ENCODE measurements at places on chromosomes 16 and 17.

- DNase-seq: no peak
Observed at GRCh38 chr17:9389111-9389527, 186.5 kb downstream of the STX8 start.

- no peak for DNase-seq
Observed at GRCh38 chr16:50267651-50268050, 1.3 kb downstream of the ADCY7 start.

DNA sequence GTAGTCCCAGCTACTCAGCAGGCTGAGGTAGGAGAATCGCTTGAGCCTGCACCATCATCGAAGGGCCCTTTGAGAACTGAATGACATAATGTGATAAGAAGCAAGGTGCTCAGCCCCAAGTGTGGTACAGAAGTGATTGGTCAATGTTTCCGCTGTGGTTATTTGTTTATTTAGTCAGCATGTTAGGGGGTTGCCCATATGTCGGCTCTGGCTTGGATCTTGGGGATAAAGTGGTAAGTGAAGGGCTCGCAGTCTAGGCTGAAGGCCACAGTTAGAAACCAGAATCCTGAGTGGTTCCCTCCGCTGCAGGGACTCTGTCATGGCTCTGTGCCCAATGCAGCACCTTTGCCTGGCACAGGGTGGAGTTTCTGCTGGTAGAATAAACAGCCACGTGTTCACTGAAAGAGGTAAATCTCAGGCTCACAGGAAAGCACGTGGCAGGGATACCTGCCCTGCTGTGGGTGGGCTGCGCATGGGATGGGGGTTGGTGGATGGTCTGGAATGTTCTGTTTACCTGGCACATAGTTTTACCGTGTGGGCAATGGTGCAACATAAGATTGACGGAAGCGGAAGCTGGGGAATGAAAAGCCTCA is 35.4 kb downstream of the SYT17 start:
- DNase-seq: no peak

DNA sequence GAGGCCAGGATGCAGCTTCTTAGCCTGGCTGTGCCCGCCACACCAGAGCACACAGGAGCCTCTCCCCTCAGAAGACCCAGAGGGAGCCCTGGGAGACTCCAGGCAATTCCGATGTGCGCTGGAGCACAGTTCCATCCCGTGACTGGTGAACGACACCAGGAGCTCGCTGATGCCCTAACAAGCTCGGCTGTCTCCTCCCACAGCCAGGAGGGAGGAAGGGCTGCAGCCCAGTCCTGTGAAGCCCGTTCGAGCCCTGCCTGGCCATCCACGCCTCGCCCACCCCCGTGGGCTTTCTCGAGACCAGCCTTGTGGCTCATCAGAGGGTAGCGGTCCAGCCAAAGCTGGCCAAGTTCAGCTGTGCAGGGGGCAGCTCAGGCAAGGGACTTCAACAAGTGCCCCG is 21.8 kb upstream of the RASD1 start:
- DNase-seq: no peak

GRCh38 chr16:57876210-57876609 is 73.9 kb upstream of the KIFC3 start:
- no peak for DNase-seq

DNA sequence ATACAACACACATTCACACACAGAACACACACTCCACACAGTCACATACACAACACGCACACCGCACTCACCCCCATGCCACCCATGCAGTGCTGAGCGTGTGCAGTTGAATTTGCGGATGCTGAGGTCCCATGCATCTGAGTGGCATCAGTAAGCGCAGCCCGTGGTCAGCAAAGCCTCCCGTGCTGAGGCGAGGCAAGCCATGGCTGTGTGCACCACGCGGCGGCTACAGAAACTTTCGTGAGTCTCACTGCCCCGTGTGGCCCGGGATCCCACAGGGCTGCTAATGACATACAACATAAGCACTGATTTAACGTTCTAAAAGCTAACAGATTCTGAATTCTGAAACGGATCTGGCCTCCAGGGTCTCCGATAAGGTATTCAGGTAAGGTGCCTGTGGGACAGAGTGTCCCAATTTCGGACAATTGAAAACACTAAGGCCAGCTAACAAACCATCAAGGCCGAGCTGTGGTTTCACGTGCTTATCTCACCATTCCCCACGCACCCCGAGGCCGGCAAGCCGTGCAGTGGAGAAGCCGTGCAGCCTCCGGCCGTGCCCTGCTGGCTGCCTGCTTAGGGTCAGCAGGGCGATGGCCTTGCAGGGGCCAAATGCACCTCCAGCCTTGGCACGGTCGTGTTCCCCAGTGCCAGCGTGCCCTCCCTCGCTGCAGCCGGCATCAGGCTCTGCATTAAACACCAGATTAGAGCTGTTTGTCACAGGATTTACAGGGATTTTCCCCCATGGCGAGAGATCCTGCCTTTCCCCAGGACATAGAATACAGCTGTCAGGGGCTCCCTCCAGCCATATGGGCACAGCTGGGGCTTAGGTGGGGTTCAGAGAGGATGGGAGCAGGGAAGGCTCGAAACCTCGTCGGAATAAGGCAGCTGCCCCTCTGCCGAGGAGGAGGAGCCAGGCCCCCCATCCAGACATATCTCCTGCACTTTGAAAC is 191.7 kb downstream of the C16orf95 start:
- DNase-seq: no peak

- DNase-seq: no peak
Observed at GRCh38 chr17:61456688-61457225, 4.5 kb downstream of the TBX4 start.

- DNase-seq: no peak
Observed at GRCh38 chr16:71559855-71560254, 17.0 kb downstream of the TAT start.

GRCh38 chr17:44865231-44865660 is 17.6 kb downstream of the HIGD1B start:
- peak; percentile 41 for DNase-seq

DNA sequence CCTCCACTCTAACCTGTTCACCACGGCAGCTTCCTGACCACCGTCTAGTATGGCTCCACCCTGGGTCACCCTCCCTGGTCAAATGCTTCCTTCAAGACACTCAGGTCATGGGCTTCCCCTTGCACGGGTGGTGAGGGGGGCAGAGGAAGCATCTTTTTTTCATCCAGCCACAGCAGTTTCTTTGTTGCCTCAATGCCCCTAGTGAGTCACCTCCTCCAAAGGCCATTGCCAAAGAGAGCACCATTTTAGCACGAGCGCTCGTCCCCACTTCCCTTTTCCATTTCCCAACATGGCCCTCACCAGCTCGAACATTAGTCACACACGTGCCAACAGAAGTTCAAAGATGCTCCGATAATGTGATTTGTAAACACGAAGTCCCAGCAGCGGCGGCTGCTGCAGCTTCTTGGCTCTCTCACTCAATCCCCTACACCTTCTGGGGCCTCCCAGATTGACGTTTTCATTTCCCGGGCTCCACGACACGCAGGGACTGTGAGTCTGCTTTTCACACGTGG is 134.6 kb downstream of the GAS7 start:
- DNase-seq: no peak

GRCh38 chr17:11121341-11121985 is 119.5 kb upstream of the SHISA6 start:
- DNase-seq: no peak

DNA sequence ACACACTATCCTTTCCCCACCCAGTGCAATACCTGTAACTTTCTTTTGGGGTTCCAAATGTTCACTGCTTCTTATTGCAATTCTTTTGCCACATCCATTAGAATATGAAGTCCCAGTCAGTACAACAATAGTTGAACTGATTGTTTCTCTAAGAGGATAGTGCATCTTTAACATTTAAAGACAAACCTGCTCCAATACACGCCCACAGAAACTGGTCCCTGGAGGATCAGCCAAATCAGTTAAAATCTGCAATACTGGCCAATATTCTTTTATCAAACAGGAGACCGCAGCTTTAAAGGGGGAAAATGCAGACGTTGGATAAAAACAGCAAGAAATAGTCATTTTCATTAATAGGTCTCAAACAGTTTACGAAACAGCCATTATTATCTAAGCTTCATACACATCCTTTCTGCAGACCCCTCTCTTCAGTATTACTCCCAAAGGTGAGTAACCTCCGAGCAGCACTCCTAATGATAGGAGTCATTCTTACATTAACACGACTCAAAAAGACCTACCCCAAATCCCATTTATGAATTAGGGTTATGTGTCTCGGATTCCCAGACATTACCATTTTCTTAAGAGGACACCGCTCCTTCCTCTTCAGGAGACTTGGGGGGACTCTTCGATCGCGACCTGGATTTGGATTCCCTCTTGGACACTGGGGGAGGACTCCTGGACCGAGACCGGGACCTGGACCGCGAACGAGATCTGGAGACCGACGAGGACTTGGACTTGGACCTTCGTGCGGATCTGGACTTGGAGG is 1.4 kb downstream of the SRSF2 start:
- DNase-seq: no peak

DNA sequence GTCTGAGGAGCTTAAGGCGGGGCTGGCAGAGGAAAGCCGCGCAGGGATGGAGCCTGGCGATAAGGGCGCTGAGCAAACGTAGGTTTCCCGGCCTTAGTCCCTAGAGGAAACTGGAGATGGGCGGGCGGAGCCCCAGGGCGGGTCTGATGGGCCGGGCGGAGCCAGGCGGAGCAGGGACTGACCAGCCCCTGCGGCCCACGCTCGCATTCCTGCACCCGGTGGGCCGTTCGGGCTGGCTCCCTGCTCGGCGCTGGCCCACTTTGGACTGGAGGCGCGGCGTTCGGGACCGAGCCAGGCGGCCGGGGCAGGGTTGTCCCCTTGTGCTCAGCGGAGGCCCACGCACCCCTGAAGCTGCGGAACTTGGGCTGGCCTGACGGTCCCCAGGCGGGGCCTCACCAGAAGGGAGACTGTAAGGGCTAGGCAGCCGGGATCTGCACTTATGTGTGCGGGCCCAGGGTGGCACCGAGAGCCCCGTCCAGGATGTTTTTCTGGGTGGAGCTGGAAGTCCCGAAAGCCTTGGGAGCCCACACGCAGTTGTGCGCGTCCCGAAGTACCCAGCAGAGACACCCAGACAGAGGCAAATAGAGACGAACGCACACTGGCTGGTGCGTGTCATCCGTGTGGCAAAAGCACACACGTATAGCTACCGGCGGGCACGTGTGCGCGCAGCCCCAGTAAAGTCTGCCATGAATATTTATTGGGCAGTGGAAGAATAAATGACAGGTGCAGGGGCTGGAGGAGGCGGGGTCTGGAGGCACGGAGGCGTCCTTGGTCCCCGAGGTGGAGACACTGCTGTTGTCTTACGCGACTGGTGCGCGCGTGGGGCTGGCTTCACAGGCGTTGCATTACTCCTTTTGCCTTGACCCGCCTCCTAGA is 1.4 kb downstream of the PYDC1 start:
- DNase-seq: no peak

DNA sequence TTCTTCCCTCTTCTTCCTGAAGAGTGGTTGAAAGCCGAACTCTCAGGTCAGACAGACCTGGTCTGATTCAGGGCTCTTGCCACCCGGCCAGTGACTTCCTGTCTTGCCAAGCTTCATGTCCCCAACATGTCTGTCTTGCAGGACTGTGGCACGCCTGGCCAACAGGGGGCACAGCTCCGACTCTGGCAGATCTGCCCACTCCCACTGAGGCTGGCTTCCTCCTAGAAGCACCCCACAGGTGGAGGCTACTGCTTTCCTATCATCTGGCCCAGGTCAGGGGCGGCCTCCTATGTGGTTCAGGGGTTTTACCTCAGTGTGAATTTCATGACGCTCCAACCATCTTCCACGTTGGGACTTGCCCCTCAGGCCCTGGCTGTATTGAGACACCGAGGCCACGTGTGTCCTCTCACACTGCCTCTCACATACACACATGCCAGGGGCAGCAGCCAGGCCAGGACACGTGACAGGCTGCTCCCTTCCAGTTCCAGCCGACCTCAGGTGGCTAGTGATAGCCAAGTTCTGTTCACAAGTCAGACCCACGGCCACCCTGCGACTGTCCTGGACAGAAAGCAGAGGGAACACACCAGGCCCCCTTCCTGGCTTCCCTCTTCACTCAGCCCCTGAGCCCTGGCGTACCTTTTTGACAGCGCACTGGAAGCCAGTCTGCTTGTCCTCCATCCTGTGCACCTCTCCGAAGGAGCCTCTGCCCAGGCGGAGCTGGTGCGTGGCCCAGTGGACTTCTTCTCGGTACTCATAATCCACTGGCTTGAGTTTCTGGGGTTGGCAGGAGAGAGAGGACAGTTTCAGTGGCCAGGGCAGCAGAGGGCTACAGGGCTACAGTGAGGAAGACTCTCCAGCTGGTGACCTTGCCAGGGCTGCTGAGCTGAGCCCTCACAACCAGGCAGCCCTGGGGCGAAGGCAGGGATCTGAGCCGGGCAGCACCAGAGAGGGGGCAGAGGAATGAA is 22.6 kb upstream of the SPATA32 start:
- DNase-seq: no peak

Data from stimulated activated CD4-positive, alpha-beta T cell treated with anti-CD3 and anti-CD28 coated beads, Interleukin-1b, Interleukin-23, amount 100 ng/mL, for 1 hour (primary cell).